CD8-positive, alpha-beta memory T cell (primary cell): ENCODE measurements at places on chromosomes 1 and 21.

DNA sequence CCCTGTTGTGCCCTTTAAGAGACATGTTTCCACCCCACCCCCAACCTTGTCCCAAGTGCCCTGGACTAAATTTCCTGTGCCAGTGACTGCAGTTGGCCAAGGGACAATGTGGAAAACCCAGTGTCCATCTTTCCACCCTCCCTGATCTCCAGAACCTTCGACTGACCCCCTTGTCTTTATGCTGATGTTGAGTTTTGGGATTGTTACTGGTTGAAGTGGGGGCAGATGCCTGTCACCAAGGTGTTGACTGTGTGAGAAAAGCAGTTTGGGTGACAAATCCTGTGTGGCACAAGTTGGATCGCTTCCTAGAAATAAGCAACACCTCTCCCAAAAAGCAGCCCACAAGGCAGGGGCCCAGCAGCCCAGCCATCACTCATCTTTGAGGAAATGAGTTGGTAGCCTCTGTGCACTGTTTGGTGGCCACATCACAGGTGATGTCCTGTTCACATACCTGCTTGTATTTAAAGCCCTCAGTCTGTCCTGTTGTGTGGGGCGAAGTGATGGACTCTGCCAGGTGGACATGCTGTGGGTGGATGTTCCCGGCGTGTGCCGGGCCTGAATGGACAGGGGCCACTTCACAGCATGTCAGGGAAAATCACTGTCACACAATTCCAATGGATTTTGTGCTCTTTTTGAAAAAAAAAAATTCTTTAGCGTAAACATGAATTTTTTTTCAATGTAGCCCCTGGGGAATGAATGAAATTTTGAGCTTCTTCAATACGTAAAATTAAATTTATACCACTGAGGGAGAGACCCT lies 6.6 kb upstream of the MIIP start:
- H3K27me3 ChIP-seq = no peaks in the 10 kb centered on the region
- no peaks in the 10 kb centered on the region for H3K4me1 ChIP-seq
- H3K27ac ChIP-seq = no peak overlapping the region
- no peak for DNase-seq

GRCh38 chr1:98385652-98386051 lies 275.9 kb upstream of the SNX7 start:
- no peak overlapping the region for H3K4me3 ChIP-seq
- H3K27ac ChIP-seq = no peak overlapping the region
- H3K4me1 ChIP-seq = peaks cover 18% of the 10 kb centered on the region
- H3K36me3 ChIP-seq = no peaks in the 10 kb centered on the region
- H3K27me3 ChIP-seq = no peaks in the 10 kb centered on the region
- no peak for DNase-seq

DNA sequence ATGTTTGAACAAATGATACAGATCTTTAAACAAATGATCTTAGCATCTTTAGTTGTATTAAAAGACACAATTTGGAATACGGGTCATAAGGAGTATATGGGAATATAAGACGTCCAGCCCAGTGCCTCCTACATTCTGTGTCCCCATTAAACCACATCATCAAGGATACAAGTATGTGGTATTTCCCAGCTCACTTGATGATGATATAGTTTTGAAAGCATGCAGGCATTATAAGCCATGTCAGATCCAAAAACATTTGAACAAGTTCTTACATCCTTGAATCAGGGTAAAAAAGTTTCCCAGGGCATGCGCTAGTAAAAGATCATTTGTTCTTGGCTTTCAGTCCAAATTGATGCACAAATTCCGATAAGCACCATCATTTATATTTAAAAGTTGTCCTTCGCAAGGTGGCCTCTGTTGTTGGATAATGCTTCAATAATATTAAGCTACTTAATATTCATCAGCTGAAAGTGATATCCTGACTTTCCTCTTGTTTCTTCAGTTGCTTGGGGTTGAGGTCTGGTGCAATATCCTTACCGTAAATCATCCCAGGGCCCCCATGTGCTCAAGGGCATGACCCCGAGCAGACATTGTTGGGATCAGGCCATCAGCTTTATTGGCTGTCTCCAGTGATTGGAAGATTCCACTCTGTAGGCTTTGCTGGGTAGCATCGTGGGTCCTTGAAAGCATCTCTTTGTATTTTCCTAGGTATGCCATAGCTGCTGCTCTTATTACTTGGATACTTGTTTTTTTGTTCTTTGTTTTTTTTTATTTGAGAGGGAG lies 61.8 kb downstream of the CENPF start:
- no peak overlapping the region for H3K27ac ChIP-seq
- no peak for DNase-seq

DNA sequence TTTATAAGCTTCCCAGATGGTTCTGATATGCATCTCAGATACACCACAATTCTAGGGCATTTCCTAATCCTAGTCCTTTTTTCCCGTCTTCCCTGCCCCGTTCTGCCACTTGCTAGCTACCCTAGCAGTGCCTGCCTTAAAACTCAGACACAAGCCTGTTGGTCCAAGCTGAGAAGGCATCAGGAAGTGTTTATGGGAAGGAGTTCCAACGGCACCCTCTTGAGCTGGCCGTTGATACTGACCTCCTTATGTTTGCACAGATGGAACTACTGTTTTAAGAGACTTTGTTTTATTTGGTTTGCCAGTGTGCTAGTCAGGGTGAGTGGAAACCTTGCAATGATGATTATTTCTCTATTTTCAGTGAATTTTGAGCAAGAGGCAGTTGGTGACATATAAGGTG lies 67.2 kb downstream of the UCK2 start:
- H3K36me3 ChIP-seq = no peaks in the 10 kb centered on the region
- no peak overlapping the region for H3K27ac ChIP-seq
- H3K27me3 ChIP-seq = no peaks in the 10 kb centered on the region
- DNase-seq = no peak

GRCh38 chr1:170460414-170461155 lies 71.4 kb upstream of the GORAB start:
- no peaks in the 10 kb centered on the region for H3K4me1 ChIP-seq
- no peak for DNase-seq
- no peak overlapping the region for H3K27ac ChIP-seq
- no peak overlapping the region for H3K4me3 ChIP-seq
- H3K36me3 ChIP-seq = no peaks in the 10 kb centered on the region

DNA sequence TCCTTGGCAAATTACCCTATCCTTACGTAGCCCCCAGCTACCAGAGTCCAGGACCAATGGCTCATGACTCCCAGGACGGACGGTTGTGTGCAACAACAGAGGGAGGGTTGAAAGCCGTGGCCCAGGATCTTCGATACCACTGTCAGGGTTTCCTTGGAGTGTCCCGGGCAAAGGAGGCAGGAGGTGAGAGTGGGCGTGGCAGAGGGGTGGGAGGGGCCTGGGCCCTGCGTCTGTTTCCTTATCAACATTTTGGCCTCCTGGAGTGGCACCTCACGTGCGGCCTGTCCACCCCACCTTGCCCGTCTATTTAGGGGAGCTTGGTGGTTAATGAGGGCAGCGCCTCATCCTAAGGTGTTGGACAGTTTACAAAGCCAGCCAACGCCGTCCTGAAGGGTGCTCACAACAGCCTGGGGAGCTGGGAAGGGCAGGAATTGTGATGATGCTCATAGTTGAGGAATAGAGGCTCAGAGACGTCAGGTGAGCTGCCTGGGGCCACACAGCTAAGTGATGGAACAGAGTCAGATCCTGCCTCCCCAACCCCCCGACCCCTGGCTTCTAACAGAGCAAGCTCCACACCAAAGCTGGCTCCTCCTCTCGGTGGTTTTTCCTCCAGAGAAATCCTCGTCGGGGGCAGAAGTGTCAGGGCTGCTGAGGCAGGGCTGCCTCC lies 17.4 kb upstream of the ARHGEF10L start:
- H3K27ac ChIP-seq = no peak overlapping the region
- no peaks in the 10 kb centered on the region for H3K27me3 ChIP-seq
- H3K4me1 ChIP-seq = no peaks in the 10 kb centered on the region
- no peaks in the 10 kb centered on the region for H3K36me3 ChIP-seq
- H3K4me3 ChIP-seq = no peak overlapping the region

DNA sequence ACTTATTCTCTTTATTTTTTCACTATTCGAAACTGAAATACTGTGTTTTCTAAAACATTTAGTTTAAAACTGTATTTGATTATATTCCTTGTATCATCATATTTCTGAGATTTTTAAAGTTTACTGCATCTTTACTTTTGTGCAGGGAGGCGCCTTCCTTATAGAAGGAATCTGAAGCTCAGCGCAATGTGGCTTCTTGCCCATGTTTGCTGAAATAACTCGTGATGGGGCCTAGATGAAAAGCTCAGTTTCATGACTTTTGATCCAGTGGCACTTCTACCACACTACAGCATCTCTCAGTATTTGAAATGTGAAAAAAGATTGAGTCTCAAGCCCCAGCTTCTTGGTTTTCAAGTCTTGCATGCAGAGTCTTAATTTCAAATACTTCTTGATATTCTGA lies 28.4 kb downstream of the CACHD1 start:
- H3K4me3 ChIP-seq = no peak overlapping the region
- H3K27ac ChIP-seq = no peak overlapping the region
- no peak for DNase-seq
- no peaks in the 10 kb centered on the region for H3K4me1 ChIP-seq
- H3K36me3 ChIP-seq = no peaks in the 10 kb centered on the region
- no peaks in the 10 kb centered on the region for H3K27me3 ChIP-seq

DNA sequence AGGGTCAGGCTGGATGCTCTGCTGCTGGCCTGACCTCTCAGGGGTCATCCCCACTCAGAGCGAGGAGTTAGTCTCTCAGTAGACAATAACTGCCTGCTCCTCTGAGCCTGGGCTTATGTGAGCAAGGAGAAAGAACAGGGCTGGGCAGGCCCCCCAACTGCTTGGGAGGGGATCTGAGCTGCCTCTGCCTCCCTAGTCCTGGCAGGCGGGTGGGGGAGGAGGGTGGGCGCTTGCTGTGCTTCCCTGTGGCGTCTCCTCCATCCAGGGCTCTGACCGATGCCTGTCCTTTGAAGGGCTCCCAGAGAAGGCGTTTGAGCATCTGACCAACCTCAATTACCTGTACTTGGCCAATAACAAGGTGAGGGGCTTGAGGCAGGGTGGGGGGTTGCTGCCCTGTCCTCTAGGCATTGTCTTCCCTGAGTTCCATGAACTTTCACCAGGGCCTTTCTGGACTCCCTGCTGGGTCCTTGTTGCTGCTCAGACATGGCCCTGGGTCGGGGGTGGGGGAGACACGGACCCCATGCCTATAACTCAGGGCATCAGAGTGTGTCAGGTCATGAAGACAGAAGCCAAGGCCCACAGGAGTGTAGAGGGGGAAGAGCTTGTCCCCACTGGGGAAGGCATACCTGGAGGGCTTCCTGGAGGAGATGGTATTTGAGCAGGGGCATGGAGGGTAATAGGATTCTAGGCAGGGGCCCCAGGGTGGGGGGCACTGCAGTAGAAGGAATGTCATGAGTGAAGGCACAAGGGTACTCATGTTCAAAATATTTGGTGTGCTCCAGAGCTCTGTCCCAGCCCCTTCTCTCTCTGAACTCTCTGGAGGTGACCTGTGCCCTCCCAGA lies 12.5 kb downstream of the PODN start:
- H3K27me3 ChIP-seq = no peaks in the 10 kb centered on the region
- H3K36me3 ChIP-seq = no peaks in the 10 kb centered on the region
- H3K4me1 ChIP-seq = no peaks in the 10 kb centered on the region

DNA sequence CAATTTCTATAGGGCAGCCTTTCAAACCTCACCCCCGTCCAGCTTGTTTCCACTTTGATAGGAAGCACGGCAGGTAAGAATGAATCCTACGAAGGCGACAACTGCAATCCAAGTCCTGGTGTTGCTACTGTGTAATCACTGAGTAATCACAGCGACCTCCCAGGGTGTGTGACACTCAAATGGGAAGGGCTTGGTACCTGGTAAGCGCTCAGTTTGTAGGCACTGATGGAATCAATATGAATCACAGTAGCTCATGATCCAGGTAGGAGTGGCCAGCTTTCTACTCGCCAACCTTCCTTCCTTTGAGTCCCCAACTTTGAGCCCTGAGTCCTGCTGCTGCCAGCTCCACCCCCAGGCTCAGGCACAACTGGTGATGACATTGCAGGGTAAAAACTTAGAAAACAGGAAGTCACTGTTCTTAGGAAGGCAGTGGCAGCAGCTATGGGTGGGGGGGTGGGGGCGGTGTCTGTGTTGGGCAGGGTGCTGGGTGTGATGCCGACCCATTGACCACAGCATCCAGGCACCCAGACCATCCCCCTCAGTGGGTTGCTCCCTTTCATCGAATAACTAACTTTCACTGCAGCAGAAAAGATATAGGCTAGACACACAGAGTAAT lies 70.7 kb downstream of the CD247 start:
- DNase-seq = peak; percentile 74
- peak overlapping the region; percentile 59 for H3K27ac ChIP-seq
- no peaks in the 10 kb centered on the region for H3K27me3 ChIP-seq
- H3K4me3 ChIP-seq = peak overlapping the region; percentile 54
- H3K36me3 ChIP-seq = peaks cover 13% of the 10 kb centered on the region

DNA sequence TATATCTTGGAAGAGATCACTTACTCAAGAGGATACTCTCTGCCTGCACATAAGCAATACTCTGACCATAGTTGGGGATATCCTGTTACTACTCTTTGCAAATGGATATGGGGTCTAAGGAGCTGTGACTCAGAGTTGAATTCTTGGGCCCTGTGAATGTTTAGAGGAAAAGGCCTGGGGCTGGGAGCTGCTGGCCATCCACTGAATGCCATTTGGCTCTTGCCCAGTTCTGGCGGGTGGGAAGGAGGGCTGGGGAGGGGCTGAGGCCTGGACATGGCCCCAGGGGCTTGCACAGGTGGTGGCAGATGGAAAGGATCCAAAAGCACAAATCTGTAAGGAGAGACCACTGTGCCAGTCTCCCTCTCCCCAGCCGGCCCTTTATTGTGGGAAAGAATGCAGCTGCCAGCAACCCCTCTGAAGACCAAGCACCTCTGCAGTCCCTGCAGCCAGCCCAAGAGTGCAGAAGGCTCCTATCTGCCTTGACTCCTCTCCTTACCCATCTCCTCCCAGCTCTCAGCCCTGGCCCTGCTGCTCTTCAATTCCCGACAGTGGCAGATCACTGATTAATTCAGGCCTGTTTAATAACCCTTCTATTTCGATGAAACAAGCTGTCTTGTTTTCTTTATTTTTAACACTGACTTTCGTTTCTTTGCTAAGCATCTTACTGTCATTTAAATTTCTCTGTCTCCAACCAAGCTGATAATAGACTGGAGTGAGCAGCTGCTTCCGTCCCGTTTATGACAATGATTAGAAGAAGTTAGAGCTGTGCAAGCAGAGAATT lies 12.1 kb downstream of the PLXNA2 start:
- no peak overlapping the region for H3K4me3 ChIP-seq
- no peaks in the 10 kb centered on the region for H3K36me3 ChIP-seq
- DNase-seq = no peak
- H3K4me1 ChIP-seq = peaks cover 10% of the 10 kb centered on the region
- peaks cover 8% of the 10 kb centered on the region for H3K27me3 ChIP-seq

GRCh38 chr1:58883888-58884482 lies 100.1 kb upstream of the JUN start:
- H3K27ac ChIP-seq = peak overlapping the region; percentile 68
- no peak overlapping the region for H3K4me3 ChIP-seq
- no peaks in the 10 kb centered on the region for H3K36me3 ChIP-seq
- DNase-seq = no peak
- H3K4me1 ChIP-seq = peaks cover 30% of the 10 kb centered on the region

GRCh38 chr21:25390701-25391100 lies 216.6 kb downstream of the MRPL39 start:
- H3K36me3 ChIP-seq = no peaks in the 10 kb centered on the region
- no peaks in the 10 kb centered on the region for H3K27me3 ChIP-seq
- no peak overlapping the region for H3K4me3 ChIP-seq
- DNase-seq = no peak

GRCh38 chr1:37127254-37127748 lies 93.0 kb upstream of the GRIK3 start:
- DNase-seq = no peak
- H3K36me3 ChIP-seq = no peaks in the 10 kb centered on the region
- no peaks in the 10 kb centered on the region for H3K27me3 ChIP-seq
- no peaks in the 10 kb centered on the region for H3K4me1 ChIP-seq
- H3K4me3 ChIP-seq = no peak overlapping the region
- H3K27ac ChIP-seq = no peak overlapping the region
